Lower lobe of right lung (tissue), 2 donors: ENCODE measurements at places on chromosomes 12 and 14.

GRCh38 chr12:53227341-53227740 is 4.7 kb downstream of the RARG start:
- peak; percentile 32 for DNase-seq

DNA sequence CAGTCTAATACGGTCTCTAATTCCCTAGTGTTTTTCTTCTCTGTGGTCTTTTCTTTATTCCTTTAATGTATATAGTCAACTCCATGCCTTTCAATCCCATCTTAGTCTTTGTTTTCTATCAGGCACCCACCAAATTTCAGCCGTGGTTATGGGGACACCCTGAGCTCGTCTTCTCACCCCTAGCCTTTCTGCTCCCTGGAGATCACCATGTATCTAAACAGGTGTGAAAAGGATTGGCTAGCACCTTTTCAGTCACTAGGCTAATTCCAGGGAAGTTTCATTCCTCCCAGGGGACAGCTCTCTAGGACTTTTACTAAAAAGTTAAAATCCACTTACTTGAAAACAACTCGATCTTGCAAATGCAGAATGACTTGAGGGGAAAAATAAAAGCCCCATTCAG is 291.3 kb downstream of the ETNK1 start:
- no peak for DNase-seq

GRCh38 chr14:22849212-22849819 is 12.9 kb downstream of the MMP14 start:
- DNase-seq = peak; percentile 52

DNA sequence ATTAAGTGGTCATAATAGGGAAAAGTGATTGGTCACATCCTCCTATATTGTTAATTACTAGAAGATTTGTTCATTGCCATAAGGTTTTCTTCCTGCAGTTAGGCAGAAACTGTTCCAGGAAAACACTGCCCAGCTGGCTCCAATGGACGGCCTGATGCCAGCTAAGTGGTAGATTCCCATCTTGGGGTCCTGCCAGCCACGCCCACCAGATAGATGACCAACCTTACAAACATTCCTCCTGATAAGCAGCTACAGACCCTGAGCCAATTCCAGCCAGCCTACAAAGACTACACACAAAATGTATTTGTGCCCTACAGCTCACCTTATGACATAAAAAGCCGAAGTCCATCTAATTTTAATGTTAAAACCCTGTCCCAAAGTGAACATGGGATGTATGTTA is 685.9 kb upstream of the USP15 start:
- no peak for DNase-seq

- no peak for DNase-seq
These were observed 2.0 kb upstream of the NTF3 start for GRCh38 chr12:5429741-5430557.

GRCh38 chr12:97017213-97017612 is 110.2 kb downstream of the NEDD1 start:
- DNase-seq = no peak

- DNase-seq = no peak
These were observed 219.3 kb downstream of the CRADD start for GRCh38 chr12:93896427-93896826.

- DNase-seq = peak; percentile 51
These were observed 226.4 kb downstream of the ANO2 start for GRCh38 chr12:5718680-5719079.

DNA sequence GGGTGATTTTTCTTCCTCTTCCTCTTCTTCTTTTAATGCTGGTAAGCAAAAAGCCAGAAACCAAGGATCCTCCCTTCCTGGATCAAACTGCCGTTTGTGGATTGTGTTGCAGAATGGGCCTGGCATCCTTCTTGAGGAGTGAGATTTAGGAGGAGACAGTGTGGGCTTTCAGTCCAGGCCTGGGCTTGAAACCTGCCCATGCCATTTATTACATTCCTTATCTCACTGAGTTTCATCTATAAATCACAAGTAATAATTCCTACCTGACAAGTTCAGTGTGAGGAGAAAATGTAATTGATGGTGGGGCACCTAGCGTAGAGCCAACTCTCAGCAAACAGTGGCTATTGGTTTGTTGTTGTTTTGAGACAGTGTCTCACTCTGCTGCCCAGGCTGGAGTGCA is 126.4 kb downstream of the SLC35F4 start:
- DNase-seq = no peak
